Myometrial cell (primary cell): ENCODE measurements at places on chromosomes 12 and 14. TPM values are rescaled to one million over a fixed set of nuclear protein-coding genes. Genes with fewer than 3 reads are reported as not detected.

The RD3L gene
- not detected in 2 replicates for total RNA-seq

The CFAP251 gene
- total RNA-seq: 2.0 and 6.2 TPM in 2 replicates

The SLCO1B1 gene
- total RNA-seq: not detected in 2 replicates

The CCDC197 gene
- total RNA-seq: not detected in 2 replicates

The FAR2 gene
- 3.2 and 8.7 TPM in 2 replicates for total RNA-seq

The TAS2R43 gene
- 0.35 TPM in 1 of 2 replicates, not detected in the other for total RNA-seq

The SMAGP gene
- total RNA-seq: 22.5 and 31.9 TPM in 2 replicates

The SLC7A7 gene
- 1.6 and 2.6 TPM in 2 replicates for total RNA-seq

The NDUFB1 gene
- 459 and 522 TPM in 2 replicates for total RNA-seq
